ENCODE measurements at places on chromosomes 16 and 17.
A peak's percentile ranks its signal among the peaks of the same experiment; 100 is the strongest.

DNA sequence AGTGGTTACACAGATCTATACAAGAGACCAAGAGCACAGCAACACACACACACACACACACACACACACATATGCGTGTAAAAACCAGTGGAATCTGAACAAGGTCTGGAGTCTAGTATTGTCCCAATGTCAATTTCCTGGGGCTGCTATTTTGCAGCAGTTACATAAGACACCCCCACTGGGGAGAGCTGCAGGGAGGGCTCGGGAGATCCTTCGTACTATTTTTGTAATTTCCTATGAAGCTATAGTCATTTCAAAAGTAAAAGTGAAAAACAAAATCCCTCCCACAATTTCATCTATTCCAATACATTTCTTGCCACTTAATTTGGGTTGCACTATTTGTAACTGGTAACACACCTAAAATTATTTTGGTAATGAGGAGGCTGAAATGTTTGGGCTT, 68.5 kb downstream of the C16orf95 start:
- DNase-seq: no peak

GRCh38 chr17:11601661-11602060, 3.4 kb downstream of the DNAH9 start:
- DNase-seq: no peak

- DNase-seq: no peak
Measured at GRCh38 chr16:70493802-70494201, 29.6 kb downstream of the COG4 start.

DNA sequence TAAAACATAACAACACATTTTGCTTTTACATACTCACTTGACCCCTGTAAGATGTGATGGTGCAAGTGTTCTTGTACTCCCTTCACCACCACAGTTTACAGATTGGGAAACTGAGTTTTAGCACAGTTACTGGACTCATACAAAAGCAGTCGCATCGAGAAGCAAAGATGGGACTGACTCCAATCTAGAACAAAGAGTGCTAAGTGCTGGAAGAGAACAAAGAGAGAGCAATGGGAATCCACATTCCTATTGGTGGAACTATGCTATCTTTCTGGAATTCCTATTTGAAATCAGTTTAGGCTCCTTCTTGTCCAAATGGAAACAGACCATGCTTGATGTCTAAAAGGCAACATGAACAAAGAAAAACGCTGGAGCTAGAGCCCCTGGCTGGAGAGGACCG, 9.1 kb downstream of the TOM1L2 start:
- DNase-seq: no peak

GRCh38 chr17:11950771-11951519, 46.3 kb downstream of the ZNF18 start:
- no peak for DNase-seq

GRCh38 chr17:15078570-15078969, 186.6 kb downstream of the PMP22 start:
- no peak for DNase-seq

- no peak for DNase-seq
Measured at GRCh38 chr17:31907342-31907962, 5.9 kb upstream of the UTP6 start.

GRCh38 chr17:73228748-73229236, 32.9 kb downstream of the CPSF4L start:
- no peak for DNase-seq

GRCh38 chr16:49980166-49980565, 44.9 kb upstream of the CNEP1R1 start:
- DNase-seq: no peak

GRCh38 chr17:75153780-75154194, 525 bp downstream of the JPT1 start:
- DNase-seq: peak; percentile 32

GRCh38 chr16:11852092-11852809, 909 bp upstream of the RSL1D1 start:
- DNase-seq: no peak

GRCh38 chr17:40577611-40578065, 12.4 kb upstream of the CCR7 start:
- no peak for DNase-seq

DNA sequence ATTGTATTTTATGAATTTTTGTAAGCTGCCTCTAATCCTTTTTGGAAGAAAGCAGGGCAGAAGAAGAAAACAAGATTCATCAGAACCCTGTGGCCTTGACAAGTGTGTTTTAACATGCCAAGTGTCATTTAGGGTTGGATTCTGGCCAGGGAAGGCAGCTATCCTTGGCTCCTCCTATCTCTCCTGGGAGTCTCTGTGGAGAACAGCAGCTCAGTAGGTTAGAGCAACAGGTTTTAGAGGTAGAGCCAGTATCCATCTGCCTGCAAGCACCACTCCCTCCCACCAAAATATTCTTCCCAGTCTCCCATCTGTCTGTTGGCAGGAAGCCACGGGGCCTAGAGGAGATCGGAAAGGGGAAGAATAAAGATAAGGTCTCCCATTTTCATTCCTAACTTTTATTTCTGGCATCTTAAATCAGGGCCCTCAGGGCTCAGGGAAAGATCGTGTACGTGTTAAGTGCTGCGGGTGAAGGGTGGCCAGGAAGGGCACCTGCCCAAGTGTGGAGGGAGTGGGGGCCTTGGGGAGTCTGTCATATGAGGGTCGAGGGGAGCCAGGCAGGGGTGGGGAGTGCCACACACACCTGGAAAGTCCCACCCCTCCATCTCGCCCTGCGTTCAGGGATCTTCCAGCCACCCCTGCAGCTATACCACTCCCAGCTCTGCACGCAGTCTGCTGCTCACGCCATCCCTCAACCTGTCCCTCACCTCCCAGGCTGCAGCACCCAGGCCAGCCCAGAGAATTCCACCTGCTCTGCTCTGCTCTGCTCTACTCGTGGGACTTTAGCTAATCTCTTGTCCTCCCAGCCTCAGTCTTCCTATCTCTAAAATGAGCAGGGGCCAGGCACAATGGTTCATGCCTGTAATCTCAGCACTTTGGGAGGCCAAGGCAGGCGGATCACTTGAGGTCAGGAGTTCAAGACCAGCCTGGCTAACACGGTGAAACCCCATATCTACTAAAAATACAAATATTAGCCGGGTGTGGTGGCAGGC, 17.1 kb upstream of the CPSF4L start:
- DNase-seq: no peak

DNA sequence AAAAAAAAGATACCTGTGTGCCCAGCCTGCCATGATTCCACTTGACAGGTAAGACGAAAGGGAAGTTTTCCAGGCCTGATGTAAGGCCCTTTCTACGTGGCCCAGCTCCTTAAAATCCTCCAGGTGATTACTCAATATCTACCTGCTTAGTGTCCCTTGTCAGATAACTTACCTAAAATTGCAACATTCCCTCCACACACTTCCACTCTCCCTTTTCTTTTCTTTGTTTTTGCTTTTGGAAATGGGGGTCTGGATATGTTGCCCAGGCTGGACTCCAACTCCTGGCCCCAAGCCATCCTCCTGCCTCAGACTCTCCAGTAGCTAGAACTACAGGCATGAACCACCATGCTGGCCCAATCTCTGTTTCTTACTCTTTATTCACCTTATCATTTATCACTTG, 7.2 kb upstream of the PLXDC1 start:
- no peak for DNase-seq

DNA sequence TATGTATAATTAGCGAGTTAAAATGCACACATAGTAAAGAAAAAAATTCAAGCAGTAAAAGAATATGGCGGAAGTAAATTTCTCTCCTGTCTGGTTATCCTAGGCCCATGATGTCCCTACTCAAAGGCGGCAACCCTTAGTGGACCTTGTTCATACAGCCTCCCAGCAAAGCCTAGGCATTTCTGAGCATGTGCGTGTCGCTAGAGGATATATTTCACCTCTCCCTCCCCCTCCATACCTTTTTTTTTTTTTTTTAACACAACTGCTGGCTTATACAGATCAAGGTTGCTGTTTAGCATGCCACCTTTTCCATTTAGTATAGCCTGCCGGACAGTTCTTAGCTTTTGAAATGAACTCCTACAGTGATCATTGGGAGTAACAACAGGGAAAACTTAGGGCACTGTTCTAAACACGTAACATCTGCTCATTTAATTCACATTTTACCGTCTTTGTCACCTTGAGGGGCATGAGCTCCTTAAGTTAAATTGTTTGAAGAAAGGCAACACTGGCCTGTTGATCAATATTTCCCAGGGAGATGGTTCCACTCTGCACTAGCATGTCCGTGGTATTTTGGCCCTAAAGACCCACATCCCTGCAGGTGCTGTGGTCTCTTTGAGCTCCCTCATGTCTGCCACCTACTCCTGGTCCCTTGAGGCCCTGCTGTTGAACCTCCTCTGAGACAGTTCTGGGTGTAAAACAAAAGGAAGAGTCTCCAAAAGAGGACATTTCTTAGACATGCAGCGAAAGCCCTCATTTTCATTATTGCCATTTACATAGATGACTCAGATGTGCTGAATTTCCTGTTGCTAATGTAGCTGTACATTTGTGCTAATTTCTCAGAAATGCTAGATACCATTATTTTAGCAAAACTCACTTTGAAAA, 4.1 kb upstream of the TNFRSF13B start:
- no peak for DNase-seq

DNA sequence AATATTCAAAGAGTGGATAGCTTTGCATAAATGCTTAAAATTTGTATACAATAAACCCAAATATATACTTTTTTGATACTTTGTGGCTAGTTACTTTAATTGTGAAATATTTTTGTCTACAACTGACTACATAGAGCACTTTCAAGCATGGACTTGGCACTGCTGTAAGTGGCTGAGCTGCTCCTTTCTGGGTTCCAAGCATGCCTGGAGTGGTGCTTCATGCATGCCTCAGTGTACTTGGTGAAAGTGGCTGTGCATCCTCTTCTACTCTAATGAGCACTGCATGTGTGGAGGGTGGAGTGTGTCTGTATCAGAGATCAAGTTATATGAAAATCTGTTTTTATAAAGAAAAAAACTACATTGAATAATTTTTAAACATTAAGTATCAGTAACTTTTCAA, 94.1 kb downstream of the OMG start:
- DNase-seq: no peak

DNA sequence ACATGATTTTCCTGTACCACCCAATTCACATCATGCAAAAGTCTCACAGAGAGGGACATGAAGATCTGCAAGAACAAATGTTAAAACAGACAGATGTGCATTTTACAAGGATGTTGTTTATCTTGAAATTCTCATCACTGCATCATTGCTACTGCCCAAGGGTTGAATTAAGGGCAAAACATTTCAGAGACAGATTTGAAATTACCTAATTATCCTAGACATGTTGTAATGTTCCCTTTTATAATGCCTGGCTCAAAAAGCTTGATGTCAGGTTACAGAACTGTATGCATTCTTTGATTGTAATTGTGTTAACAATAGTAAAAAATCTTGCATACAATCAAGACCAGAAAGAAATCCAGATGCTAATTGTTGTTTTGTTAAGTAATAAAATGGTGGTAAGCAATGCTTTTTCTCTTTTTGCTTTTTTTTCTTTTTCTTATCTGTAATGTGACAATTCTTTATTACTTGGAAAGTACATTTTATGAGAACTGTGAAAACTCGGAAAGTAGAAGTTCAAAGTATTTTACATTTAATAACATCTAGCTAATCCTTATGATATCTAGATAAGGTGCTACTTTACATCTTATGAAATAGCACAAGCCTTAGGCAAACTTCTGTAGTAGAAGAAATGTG, 3.6 kb upstream of the DUSP14 start:
- no peak for DNase-seq

DNA sequence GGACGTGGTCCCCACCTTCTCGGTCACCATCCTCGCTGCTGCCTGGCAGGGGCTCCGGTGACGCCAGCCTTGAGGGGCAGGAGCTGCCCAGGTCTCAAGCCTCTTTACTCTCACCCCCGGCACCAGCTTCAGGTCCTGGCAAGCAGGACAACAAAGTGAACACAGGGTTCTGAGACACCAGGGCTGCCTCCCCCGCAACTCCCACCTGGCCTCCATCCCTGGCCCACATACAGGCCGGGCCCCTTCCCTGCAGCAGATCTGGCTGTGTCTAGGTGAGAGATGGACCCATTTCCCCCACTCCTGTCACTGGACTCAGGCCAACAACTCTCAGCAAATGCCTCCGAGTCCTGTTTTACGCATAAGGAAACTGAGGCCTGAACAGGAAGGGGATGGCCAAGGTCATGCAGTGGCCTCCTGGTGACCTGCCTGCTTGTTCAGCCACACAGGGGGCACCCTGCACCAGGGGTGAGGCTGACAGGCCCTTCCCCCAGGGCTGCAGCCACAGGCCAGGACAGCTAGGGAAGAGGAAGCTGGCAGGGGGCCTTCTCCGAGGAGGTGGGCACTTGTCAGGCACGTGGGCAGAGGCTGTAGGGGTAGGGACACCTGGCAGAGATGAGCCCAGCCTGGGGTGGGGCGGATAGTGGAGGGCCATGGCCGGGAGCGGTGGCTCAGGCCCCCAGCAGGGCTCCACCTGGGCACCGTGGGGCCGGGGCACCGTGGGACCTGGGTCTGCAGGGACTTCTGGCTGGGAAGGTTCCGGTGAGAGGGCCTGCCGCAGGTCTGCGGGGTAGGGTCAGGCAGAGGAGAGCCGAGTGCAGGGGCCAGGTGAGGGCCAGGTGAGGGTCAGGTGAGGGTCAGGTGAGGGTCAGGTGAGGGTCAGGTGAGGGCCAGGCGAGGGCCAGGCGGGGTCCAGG, 46.7 kb upstream of the PVALEF start:
- DNase-seq: no peak

DNA sequence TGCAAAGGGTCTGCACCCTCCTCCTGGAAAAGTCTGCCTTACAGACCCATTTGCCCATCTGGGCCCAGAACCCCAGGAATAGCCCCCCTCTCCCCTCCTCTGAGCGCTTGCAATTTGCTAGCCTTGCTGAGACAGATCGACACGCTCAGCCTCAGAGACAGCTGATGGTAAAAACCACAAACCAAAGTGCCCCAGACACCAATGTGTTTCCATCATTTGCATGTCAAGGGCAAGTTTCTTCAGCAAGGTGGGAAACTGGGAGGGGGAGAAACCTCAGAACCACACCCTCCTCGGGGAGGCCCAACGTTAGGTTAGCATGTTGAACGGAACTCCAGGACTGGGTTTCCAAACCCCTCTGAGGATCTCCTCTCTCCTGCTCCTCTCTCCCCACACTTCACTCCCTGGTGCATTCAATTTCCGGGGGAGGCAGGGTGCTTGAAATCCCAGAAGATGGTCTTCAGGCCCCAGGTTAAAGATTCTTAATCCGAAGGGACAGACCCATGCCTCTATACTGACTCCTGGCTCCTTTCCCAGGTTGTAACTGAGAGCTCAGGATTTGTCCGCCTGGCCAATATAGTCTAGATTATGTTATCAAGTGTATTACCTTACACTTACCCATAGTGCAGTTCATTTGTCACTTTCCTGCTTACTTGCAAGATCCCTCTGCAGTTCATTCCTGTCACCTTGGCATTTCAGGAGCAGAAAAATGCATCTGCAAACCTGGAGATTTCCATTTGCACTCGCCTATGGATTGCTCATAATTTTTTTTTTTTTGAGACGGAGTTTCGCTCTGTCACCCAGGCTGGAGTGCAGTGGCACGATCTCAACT, 1.3 kb upstream of the CUEDC1 start:
- DNase-seq: peak; percentile 31

GRCh38 chr17:35614810-35615209, 27.7 kb downstream of the AP2B1 start:
- no peak for DNase-seq

DNA sequence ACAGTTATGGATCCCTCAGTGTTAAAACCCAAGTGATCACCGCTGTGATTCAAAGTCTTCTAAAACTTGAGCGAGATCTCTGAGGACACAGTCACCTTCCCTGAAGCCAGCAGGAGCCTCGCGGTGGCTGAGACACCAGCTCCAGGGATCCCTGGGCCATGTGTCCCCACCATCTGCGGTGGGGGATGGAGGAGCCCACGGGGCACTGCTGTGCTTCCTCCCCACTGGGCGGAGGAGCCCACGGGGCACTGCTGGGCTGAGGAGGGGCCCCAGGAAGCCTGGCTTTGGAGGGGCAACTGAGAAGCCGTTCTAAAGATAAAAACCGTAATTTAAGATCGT, 65.7 kb upstream of the METRNL start:
- DNase-seq: no peak

All from stimulated activated CD4-positive, alpha-beta T cell treated with anti-CD3 and anti-CD28 coated beads, Interleukin-2, amount 100 ng/mL, for 24 hours (primary cell).